ENCODE measurements at places on chromosomes 6 and 20.

DNA sequence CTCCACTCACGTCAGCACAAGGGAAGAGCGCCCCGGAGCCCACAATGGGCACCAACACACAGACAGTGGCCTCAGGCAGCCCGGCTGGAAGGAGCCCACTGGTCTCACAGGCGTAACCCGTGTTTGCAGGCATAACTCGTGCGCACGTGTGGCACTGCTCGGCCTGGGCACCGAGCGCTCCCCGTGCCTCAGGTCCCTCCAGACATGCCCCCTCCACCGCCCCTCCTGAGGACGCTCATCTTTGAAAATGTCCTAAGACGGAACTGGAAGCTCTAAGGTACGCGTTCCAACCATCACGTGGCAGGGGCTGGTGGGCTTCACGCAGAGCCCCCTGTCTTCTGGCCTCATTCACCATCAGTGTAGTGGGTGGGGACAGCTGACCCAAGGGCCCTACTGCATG lies 44.6 kb downstream of the SSR1 start:
- DNase-seq = no peak

GRCh38 chr6:85472744-85473143 lies 22.9 kb downstream of the NT5E start:
- no peak for DNase-seq

GRCh38 chr6:11430036-11430435 lies 107.5 kb upstream of the TMEM170B start:
- no peak for DNase-seq

GRCh38 chr6:99350573-99350972 lies 1.1 kb upstream of the FAXC start:
- DNase-seq = no peak

DNA sequence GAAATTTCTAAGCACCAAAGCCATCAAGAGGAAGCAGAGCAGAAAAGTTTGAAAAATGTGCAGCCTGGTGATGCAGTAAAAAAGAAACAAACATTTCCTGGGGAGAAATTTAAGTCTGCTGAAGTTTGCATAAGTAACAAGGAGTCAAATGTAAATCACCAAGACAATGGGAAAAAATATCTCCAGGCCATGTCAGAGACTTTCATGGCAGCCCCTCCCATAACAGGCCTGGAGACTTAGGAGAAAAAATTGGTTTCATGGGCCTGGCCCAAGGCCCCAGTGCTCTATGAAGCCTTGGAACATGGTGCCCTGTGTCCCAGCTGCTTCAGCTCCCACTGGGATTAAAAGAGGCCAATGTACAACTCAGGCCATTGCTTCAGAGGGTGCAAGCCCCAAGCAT lies 30.1 kb upstream of the EPM2A start:
- no peak for DNase-seq
